ENCODE measurements at places on chromosomes 13 and 19.

GRCh38 chr19:4172861-4173473, 9.4 kb downstream of the SIRT6 start:
- peak; percentile 57 for DNase-seq

DNA sequence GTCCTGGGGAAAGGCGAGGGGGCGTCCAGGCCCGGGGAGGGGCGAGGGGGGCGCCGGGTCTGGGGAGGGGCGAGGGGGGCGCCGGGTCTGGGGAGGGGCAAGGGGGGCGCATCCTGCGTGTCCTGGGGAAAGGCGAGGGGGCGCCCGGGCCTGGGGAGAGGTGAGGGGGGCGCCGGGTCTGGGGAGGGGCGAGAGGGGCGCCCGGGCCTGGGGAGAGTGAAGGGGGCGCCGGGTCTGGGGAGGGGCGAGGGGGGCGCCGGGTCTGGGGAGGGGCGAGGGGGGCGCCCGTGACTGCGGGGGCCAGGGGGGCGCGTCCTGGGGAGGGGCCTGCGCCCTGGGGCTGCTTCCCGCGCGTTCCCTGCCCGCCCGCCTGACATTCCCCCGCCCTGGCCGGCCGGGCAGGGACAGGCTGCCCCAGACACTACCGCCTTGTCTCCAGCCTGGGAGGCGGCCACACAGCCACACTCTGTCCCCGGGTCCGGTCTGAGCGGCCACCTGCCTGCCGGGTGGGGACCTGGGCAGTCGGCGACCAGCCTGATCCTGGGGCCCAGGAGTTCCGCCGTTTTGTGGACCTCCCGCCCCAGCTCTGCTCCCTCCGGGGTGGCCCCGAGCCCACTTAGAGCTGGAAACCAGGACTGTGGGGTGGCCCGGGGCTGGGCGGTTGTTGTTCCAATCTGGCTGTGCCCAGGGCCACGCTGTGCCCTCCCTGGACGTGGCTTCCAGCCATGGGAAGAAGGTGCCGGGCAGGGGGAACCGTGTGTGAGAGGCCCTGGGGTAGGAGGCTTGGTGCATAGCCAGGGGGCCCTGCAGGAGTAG, 11.8 kb downstream of the PALM start:
- no peak for DNase-seq

DNA sequence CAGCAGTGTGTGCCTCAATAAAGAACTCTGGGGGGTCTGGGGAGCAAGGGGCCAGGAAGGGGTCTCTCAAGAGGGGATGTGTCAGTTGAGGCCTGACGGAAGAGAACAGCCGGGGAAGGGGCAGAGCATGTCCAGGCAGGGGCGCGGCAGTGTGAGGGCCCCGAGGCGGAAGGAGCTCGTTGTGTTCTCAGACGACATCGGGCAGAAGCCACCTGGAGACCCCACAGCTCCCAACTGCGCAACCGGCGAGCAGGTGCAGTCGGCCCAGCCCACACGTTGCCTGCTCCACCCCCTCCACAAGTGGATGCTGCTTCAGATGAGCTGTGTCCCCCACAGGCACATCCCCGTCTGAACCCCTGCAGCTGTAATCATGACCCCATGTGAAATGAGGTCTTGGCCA, 4.9 kb downstream of the CACTIN start:
- no peak for DNase-seq

DNA sequence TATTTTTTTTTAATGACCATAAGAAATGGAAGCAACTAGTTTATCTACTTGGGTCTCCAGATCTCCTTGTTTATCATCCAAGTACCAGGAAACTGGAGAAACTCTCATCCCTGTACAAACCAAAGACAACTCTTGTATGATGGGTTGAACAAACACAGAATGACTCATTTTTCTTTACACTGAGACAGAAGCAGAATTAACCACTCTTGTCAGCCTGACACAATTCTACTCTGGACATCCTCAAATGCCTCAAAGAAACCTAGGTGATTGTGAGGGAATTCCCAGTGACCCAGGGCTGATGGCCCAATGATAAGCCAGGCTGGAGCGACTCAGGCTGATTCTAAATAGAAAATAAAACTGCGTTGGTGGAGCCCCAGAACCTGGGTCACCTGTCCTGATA, 151.5 kb downstream of the ZNF737 start:
- DNase-seq = no peak

DNA sequence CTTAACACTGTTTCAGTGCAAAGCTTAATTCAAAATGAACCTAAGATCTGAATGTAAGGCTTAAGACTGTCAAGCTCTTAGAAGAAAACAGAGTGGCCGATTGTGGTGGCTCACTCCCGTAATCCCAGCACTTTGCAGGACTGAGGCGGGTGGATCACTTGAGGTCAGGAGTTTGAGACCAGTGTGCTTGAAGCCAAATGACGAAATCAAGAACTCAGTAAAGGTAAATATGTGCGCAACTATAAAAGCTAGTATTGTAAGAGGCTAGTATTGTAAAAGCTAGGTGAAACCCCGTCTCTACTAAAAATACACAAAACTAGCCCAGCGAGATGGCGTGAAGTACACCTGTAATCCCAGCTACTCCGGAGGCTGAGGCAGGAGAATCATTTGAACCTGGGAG, 12.7 kb downstream of the ATP4B start:
- no peak for DNase-seq

DNA sequence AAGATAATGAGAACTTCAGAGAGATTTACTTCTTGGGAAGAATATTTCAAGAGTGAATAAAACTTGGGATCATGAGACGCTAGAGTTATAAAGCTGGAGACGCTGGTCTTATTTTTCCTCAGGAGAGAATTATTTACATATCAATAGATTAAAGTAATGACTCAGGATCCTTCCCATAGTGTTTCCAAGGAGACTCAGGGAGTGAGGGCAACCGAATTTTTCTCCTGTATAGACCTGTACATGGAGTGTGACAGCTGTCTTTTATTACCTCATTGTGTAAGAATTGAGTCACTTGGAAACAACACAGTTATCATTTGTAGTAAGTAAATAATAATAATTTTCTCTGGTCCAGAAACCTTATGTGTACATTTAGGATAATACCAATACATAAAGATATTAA, 1905.5 kb downstream of the OLFM4 start:
- DNase-seq = no peak

All from CD4-positive, alpha-beta T cell treated with Interleukin-15 for 4 hours (primary cell).